AG09319 (cell line): ENCODE measurements at places on chromosomes 3 and 15.

GRCh38 chr3:52843108-52843865, 8.5 kb upstream of the MUSTN1 start:
- DNase-seq, result no peak

- DNase-seq, result no peak
Observed at GRCh38 chr3:25355034-25355885, 72.8 kb upstream of the RARB start.

DNA sequence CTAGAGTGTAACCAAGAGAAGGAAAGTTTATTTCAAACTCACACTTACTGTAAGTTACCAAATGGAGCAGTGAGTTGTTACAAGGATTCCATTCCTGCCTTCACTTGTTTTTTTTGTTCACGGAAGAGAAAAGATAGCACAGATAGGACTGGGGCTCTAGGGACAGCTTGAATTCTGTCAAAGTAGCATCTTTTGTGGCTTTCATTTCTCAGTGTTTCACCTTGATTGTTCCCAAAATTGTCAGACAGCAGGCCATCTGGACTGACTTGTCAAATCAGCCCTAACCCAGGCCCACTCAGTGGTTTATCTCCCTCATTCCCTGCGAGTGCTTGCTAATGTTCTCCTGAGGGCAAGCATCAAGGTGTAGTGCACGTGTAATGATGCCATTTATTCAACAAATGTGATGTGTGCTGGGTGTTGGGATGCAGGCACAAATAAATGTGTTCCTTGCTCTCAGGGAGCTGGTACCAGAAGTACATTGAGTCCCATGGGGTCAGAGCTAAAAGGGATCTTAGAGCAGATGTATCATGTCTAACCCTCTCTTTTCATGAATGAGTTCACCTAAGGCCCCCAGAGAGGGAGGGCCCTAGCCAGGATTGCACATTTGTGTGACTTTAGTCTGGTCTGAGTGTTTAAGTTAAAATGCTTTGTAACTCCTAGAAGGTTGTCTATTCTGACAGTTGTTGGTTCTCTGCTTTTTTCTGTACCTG, 49.1 kb downstream of the PDHB start:
- no peak for DNase-seq

DNA sequence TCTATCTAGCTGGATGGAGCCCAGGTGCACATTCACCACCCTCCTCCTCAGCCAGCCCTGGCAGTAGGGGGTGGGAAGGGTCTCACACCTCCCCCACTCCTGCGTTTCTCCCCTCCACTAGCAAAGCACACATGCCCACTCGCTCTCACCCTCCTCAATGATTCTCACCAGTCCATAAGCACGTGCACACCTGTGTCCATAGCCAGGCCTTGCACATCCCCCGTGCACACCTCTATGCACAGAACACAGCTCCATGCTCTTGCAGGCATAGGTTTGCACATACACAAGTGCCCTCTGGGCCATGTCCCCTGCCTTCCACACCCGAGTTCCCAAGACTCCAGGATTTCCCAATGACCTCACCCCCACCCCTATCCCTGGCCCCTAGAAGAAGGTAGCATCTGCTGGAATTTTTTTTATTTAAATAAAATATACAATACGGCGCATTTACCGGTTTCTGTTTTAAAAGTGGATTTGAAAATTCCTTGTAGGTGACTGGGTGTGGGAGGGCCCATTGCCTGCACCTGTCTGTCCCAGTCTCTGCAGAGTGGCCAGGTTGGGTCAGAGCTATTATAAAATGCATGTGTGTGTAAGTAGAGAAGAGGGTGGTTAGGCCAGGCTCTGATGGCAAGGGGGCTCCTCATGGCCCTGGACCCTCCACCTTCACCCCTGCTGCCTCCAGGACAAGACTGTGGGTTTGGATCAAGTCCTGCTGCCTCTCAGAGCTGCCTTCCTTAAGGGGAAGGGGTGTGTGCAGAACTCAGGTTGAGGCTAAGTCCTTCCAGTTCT, 49.1 kb downstream of the HCN4 start:
- DNase-seq, result no peak

GRCh38 chr3:130969621-130970020, 57.0 kb downstream of the ASTE1 start:
- no peak for DNase-seq

GRCh38 chr3:45754461-45754860, 41.9 kb downstream of the SLC6A20 start:
- DNase-seq, result no peak

GRCh38 chr3:58414538-58415197, 19.0 kb downstream of the PDHB start:
- no peak for DNase-seq

DNA sequence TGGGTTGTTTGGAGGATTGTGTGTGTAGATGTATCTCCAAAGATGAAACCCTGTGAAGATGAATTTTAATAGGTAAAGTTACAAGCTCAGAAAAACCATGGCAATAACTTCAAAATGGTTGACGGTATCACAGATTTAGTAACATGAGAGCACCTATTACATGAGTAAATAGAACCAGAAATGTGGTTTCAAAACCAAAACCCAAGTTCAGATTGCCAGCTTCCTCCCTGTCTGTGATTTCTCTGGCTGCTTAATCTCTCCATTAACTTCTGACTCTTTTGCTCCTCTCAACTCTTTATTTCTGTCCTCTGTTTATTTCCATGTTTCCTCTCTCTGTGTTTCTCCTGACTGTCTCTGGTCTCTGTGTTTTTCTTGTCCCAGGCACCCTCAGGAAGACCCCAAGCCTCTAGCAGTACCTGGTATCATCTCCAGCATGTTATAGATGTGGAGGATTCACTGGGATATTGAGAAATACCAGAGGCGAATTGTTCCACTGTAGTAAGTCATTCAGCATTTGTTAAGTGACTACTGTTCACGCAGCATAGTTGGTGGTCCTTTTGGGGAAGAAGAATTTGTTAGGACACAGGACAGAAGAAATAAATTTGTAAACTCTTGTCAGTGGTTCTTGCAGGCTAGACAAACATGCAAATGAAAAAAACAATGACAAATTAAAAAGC, 138.8 kb downstream of the BBX start:
- DNase-seq, result no peak

- no peak for DNase-seq
Observed at GRCh38 chr15:45268135-45268534, 16.1 kb downstream of the SLC28A2 start.

GRCh38 chr3:185540695-185541094, 11.7 kb downstream of the LIPH start:
- DNase-seq, result no peak

- no peak for DNase-seq
Observed at GRCh38 chr3:114392831-114393230, 99.0 kb downstream of the TIGIT start.

DNA sequence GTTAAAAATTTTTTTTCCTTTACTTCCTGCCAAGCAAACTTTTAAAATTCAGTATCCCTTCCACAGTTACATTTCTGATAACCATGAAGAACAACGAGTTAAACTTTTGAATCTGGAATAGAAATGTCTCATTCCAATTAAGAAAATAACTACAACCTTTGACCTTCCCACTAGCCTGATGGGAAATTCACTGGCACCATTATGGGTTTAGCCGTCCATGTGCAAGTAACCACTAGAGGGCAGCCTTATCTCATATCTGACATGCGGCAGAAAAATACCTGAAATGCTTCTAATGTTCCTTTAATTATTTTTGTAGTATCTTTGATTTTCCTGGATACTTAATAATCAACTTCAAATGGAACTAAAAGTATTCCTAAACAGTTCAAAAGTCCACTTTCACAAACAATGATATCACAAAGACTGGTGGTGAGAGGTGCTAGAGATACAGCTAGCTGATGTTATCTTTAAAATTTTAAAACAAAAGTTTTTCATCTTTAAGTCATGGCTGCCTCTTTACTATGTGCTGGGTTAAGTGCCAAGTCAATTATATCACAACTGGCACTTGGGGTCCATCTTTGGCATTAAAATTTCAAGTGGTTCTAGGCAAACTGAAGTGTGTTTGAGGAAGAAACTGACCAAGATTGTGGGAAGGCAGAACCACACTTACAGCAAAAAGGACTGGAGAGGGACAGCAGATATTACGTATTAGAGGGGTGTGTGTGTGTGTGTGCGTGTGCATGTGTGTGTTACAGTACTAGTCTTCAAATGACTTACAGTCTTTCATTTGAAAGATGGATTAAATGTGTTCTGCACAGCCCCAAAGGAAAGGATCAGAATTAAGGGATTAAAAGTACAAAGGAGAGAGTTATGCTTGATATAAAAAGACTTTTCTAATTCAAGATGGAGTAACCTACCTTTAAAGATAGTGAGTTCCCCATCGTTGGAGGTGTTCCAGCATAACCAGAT, 107.1 kb upstream of the ICE2 start:
- DNase-seq, result peak; percentile 39

DNA sequence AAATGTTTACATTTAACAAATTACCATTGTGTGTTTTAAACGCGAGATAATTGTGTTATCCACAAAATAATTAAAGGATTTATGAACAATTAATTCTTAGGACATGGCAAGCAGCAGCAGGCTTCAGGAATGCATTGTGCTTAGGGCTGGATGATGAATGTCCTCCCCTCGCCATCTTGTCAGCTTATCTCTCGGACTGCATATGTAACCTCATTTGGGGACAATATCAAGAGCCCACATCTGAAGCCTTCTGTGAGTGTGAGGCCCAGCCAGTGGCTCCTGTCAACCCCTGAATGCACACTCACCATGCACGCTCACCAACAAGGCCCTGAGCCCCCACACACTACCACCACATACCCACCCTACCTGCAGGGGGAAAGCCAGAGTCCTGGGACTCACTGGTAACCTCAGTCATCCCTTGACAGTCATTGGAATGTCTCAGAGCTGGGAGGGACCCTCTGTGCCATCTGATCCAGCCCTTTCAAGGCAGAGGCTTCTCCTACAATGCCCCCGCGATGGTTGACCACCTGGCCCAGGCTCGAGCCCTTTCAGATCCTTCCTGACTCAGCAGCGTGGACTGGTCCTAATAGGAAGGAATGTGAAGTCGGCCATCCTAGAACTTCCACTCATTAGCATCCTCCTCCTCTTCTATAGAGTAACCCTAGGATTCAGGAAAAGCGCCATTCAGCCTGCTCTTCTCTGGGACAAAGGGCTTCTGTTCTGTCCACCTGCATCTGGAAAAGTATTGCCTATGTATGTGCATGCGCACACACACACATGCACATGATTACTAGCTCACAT, 38.2 kb downstream of the MRPL46 start:
- no peak for DNase-seq
